ENCODE measurements at places on chromosomes 2 and 18. TPM values are rescaled to one million over a fixed set of nuclear protein-coding genes. Genes with fewer than 3 reads are reported as not detected.

- peak; percentile 49 for DNase-seq
These were observed 19.5 kb downstream of the INPP4A start for GRCh38 chr2:98463988-98464771.

Gene FAM117B
- 3.7 TPM for total RNA-seq

Gene STAMBP
- total RNA-seq = 27.5 TPM

DNA sequence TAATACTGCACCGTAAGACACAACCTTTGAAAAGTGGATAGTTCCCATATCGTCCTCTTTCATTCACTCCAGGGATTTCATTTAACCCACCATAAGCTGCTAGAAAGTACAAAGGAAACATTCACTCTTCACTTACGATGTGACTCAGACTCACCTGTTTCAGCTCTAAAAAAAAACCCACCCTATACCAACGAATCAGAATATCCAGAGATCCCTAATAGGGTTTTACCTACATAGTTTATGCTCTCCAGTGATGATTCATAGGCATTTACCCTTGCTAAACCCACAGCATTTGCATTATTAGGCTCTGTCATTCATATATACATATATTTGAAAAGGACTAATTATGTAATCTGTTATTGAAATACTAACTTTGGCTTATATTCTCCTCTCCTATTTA lies 60.2 kb downstream of the PRPF40A start:
- DNase-seq = no peak

DNA sequence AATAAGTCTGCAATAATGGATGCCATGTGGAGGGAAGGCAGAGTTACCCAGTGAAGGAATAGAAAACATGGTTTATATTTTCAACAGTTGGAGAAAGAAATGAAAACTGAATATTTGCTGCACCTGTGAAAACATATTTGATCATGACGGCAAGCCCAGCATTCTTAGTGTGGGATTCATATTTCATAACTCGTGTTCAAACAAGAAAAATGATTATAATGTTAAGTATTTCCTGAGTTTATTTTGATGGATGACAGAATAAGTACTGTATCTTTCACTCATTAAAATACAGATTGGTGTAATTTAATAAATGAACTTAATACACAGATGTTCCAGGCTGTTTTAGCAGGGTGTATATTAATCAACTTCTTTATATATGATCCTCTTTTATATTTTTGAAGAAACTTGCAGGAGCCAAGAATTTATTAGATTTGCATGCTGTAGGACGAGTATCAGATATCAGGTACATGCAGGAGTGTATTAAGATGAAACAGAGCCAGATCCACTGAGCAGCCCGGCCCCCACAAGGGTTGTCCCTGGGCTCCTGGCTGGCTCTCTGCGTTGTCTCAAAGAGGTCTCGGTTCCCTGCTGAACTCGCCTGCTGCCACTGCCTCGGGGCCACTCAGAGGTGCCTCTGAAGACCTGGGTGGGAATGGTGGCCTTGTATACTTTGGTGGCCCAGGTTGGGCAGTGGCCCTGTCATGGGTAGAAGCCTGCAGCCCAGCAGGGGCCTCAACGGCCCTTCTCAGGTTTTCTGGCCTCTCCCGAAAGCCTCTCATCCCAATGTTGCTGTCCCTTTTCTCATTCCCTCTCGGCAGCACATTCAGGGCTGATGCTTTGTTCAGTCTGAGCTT lies 95.0 kb upstream of the LDAH start:
- no peak for DNase-seq

Gene LRRTM4
- total RNA-seq = 0.55 TPM

GRCh38 chr2:18599509-18600254 lies 10.3 kb upstream of the NT5C1B start:
- no peak for DNase-seq

GRCh38 chr2:216596236-216596979 lies 36.8 kb upstream of the IGFBP2 start:
- no peak for DNase-seq

DNA sequence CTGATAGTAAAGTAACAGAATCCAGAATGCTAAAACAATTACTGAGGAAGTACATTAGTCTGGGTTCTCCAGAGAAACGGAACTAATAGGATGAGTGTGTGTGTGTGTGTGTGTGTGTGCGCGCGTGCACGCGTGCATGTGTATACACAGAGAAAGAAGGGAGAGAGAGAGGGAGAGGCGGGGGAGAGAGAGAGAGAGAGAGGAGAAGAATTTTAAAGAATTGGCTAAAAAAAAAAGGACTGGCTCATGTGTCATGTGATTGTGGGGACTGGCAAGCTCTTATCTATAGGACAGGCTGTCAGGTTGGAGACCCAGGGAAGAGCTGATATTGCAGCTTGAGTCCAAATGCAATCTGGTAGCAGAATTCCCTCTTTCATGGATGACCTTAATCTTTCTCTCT lies 976.2 kb upstream of the CDH2 start:
- no peak for DNase-seq

Gene NCK2
- 39.2 TPM for total RNA-seq

DNA sequence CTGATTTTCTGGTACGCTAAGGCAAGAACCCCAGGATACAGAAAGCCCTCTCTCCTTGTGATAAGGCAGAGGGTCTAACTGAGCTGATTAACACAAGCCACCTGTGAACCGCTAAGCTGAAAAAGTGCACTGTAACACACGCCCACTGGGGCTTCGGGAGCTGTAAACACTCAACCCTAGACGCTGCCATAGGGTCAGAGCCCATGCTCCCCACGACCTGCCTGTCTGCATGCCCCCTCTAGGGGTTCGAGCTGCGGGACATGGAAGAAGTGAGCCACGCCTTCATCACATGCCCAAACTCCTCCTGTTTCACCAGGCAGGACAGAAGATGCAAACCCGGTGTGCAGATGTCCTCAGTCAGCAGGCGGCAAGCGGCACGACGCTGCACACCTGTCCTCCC lies 173.9 kb upstream of the RAB12 start:
- no peak for DNase-seq

Gene ZNF396
- 3.3 TPM for total RNA-seq

Gene KANSL3
- 50.4 TPM for total RNA-seq

Gene ANO7
- 1.7 TPM for total RNA-seq

DNA sequence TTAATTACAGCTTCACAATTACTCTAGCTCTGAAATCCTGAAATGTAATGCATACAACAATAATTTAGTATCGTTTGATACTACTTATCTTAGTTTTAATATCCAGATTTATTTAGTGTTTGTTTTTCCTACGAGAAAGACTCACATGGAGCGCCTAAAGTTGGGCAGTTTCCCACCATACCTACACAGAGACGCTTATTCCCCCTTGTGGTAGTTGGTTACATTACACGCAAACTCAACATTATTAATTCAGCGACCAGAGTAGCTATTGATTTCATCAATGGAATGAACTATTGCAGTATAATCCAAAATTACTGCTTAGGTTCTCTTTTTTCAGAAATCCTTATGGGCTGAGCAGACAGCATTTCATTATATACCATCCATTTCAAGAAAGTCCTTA lies 164.0 kb upstream of the REG3G start:
- DNase-seq = no peak

Gene GALR1
- total RNA-seq = 0.71 TPM

Gene KRTCAP3
- total RNA-seq = not detected

Gene ARMC9
- 67.7 TPM for total RNA-seq

DNA sequence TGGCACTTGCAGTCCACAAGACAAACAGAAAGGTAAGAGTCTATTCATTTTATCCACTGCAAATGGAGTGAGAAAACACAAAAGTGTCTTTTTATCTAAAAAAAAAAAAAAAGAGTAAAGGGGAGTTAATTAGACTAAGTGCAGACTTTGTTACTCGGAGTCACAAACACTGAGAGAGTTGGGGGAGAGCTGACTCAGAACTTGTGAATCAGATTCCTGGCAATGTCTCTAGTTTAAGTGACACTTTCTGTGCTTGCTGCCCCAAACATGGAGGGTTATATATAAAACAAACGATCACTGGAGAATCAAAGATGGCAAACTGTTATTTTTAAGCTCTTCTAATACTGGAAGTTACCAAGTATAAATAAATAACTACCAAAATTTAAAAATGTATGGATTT lies 505.8 kb upstream of the NRP2 start:
- no peak for DNase-seq

Gene LAMA3
- 8.4 TPM for total RNA-seq

GRCh38 chr2:85073033-85073432 lies 60.2 kb upstream of the TCF7L1 start:
- DNase-seq = no peak

Gene PIEZO2
- 25.9 TPM for total RNA-seq

Gene SGPP2
- 1.1 TPM for total RNA-seq

DNA sequence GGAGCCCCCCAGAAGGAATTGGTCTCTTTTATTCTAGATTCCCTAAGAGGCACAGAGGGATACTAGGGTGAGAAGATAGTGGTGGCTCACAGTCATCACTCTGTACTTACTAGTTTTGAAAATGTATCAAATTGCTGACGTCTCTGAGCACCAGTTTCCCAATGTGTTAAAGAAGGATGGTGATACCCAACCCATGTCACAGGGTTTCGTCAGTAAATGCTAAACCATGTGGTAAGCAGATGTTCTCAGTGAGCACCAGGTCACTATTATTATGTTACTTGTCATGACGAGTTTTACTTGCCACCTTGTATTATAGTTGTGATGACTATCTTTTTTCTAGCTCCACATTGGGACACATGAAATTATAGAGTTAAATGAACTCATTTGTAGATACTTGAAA lies 54.7 kb downstream of the NEDD4L start:
- DNase-seq = no peak

DNA sequence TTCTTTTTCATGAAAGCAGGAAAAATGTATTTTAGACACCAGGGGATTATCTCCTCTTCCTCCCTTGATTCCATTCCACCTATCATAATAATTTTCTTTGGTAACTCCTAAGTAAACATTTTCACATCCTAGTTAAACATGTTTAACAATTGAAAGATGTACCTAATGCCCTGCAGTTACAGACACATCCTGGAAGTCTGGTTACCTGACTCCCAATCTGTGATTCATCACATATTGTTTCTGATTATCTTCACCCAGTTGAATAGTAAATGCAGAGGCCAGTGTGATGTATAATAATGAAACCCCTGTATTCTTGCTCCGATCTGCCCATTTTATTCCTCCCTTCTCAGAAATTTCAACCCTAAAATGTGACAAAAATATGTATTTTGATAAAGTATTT lies 1237.6 kb upstream of the LRRTM1 start:
- no peak for DNase-seq

GRCh38 chr2:191115391-191115790 lies 35.4 kb downstream of the STAT4 start:
- DNase-seq = no peak

All from sigmoid colon (tissue), 7 donors.